Activated T-helper 9 cell treated with anti-CD3 and anti-CD28 coated beads, Interleukin-2, amount 50 U/mL, for 16 hours (primary cell): ENCODE measurements at places on chromosomes 2 and 18.

- DNase-seq, result no peak
These were observed 61.1 kb downstream of the CCDC195 start for GRCh38 chr2:224655006-224655537.

DNA sequence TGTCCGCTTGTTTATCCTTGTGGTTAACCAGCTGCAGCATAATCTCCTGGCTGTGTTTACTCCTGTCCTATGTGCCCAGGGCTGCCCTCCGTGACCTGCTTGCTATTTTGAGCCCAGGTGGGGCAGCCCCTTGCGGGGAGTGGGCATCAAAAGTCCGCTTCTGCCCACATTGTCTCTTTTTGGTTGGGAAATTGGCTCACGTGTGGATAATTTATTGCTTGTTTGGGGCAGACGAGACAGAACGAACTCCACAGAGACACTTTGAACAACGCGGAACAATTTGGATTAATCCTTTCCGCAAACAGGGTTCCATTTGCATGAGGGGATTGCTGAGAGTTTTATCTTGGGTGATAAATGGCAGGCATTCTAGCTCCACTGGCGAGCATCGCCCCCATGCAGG, 8.1 kb upstream of the CXCR4 start:
- no peak for DNase-seq

- no peak for DNase-seq
These were observed 147.5 kb upstream of the BCL2L11 start for GRCh38 chr2:110973262-110973661.

DNA sequence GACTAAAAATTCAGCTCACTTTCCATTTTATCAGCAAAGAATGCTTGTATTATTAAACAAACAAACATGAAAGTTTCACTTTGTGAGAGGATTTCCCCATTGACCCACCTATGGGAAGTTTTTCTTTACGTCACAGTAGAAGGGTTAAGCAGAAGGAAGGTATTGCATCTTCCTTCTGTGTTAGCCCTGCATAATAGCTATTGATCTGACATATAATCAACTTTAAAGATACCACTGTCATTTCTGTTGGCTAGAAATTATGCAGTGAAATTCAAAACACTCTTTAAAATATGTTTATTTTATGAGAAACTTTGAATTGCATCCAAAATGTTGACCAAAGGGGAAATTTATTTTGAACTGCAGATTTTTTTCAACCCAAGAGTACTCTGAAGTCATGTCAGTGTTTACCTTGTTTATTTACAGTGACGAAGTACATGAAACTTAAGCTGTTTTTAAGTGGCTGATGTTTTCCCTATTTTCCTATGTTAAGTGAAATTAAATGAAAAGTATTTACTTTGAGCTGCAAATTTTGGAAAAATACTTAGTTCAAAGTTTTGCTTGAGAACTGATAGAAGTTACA, 566.4 kb downstream of the ZEB2 start:
- no peak for DNase-seq

DNA sequence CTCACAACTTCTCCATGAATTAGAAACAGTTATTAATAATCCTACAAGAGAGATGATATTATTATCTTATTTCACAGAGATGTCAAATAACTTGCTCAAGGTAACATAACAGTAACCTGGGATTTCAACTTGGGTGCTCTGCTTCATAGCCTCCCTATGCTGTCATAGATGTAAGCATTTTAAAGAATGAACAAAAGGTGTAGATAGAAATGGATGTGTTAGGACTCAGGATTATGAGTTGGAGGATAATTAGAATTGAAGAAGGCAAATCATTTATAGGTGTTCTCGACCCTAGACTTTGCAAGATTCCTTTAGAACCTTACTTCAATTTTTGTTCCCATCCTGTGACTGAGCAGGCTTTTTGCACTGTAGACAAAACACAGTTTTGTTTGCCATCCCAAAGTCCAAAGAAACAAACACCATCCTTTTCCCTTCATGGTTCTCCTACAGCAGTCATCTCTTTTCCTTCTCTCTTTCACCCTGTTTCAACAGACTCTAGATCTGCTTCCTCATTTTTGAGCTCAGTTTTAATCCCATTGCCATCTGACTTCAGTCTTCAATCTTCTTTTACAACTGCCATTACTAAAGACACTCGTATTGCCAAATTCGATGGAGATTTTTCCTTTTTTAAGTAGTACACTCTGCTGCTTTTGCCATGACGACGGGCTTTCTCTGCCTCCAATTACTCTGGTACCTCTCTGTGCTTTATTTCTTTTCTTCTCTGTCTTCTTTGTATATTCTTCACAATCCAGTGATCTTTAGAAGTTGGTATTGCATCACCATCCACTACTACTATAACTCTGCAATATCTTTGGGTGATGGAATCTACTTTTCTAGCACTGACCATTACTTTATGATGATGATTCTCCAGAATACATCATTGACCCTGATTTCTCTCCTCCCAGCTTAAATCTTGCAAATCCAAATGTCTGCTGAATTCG, 4.5 kb downstream of the HNMT start:
- no peak for DNase-seq

- DNase-seq, result no peak
These were observed 108.5 kb upstream of the RND3 start for GRCh38 chr2:150595803-150596470.

DNA sequence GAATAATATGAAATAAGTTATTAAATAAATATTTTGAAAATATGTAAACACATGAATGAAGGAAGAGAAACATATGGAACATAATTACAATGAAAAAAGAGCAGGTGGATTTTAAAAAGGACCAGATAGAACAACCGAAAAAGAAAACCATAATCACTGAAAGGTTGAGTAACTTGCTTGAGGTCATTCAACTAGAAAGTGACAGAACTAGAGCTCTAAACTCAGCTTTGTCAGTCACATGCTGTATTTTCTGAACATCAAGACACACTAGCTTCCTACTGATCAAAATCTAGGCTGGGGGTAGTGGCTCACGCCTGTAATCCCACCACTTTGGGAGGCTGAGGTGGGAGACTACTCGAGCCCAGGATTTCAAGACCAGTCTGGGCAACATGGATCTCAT, 30.0 kb upstream of the ITGAV start:
- no peak for DNase-seq

- no peak for DNase-seq
These were observed 36.4 kb upstream of the ZCCHC2 start for GRCh38 chr18:62486290-62486964.

GRCh38 chr2:46547223-46548102, 68.1 kb downstream of the TMEM247 start:
- no peak for DNase-seq

GRCh38 chr2:101124643-101125366, 26.4 kb downstream of the TBC1D8 start:
- no peak for DNase-seq

DNA sequence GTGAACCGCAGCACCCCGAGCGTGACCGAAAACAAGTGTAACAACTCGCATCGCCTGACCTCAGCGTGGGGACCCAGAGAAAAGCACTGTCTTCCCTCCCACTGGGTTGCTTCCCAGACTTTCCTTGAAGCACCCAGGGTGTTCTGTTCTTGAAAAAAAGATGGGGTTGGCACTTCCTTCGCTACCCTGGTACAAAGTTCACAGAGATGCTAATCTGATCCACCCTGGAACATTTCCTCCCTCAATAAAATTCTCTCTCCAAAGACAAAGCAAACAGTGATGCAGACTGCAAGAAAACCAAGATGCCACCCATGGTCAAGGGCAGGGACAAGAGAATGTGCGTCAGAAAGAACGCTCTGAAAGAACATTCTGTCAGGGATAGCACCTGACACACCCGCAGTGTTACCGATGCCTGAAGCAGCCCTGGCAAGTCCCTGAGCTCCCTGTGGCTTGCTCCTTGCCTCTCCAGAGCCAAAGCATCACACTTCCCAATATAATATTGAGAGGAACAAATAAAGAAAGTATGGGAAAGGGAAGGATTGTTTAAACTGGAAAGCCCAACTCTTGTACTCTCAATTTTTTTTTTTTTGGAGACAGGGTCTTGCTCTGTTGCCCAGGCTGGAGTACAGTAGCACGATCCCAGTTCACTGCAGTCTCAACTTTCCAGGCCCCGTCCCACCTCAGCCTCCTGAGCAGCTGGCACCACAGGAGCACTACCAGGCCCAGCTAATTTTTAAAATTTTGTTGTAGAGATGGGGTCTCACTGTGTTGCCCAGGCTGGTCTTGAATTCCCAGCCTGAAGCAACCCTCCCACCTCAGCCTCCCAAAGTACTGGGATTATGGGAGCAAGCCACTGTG, 70.7 kb downstream of the TBC1D8 start:
- no peak for DNase-seq

DNA sequence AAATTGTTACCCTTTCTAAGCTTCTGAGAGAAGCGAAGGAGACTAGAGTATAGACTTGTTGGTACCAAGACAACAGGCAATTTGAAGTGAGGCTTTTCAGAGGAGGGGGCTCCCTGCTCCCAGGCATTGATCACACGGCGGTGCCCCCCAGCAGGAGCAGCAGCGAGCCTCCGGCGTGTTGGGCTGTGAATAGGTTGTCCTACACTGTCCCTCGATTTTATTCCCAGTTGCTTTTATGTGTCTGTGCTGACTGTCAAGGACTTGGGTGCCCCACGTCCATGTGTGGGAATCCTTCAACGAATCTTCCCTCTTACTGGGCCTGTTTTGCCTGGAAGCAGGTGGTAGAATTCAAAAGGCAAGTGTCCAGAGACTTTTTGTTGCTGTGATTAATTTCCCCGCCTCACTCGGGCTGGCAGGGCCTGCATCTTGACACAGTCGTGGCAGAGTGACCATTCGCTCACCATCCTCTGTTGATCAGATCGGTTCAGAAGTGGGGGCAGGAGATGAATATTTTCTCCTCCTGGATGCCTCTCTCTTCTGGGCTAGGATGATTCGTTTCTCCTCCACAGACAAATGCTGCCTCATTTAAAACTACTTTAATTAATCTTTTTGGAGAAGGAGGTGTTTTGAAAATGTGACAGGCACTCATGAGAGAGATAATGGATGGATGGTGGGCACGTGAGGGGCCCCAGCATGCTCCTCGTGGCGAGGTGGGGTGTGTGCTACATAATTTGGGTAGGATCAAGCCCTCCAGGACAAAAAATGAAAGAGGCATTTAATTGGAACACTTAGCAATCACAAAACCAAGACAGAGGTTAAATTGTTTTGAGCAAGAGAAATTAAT, 77.6 kb downstream of the SMIM21 start:
- no peak for DNase-seq

DNA sequence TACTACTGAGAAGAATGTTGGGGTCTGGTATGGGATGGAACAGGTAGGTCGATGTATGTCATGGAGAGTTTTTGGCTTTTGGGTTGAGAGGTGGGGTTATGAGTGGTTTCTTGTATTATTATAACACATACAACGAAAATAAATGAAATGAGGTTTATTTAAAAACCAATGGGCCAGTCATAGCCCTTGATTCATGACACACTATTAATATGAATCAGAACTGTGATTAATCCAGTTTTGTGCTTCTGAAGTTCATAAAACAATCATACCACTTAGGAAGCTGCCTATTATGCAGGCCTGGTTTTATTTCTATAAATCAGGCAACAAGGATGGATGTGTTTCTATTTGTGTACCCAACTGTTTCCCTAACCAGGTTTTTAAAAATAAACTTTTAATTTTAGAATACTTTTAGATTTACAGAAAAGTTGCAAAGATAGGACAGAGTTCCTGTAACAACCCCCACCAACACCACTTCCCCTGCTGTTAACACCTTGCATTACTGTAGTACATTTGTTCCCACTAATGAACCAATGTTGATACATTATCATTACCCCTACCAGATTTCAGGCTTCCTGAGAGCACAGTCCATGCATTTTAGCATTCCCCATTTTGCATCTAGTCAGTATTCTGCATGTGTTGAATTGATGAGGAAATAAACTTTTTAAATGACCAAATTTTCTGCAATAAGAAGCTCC, 37.5 kb upstream of the NCOA1 start:
- no peak for DNase-seq
